ENCODE measurements at places on chromosomes 7 and 10. TPM values are rescaled to one million over a fixed set of nuclear protein-coding genes. Genes with fewer than 3 reads are reported as not detected.

AMZ1 gene
- total RNA-seq: 2.7 TPM

PDE6C gene
- not detected for total RNA-seq

TUBAL3 gene
- not detected for total RNA-seq

EGR2 gene
- 0.33 TPM for total RNA-seq

SEC23IP gene
- total RNA-seq: 19.3 TPM

NDUFB8 gene
- 222 TPM for total RNA-seq

LLCFC1 gene
- not detected for total RNA-seq

NUP42 gene
- 29.8 TPM for total RNA-seq

PTF1A gene
- total RNA-seq: not detected

CPA5 gene
- not detected for total RNA-seq

GNG11 gene
- total RNA-seq: 16.4 TPM

COL13A1 gene
- 2.3 TPM for total RNA-seq

SAMD9L gene
- under 0.01 TPM for total RNA-seq

MPP7 gene
- 2.8 TPM for total RNA-seq

LRRN3 gene
- total RNA-seq: 1.9 TPM

EN2 gene
- not detected for total RNA-seq

MYL10 gene
- total RNA-seq: not detected

ZNF32 gene
- 24.1 TPM for total RNA-seq

PRPS1L1 gene
- not detected for total RNA-seq

PDZD7 gene
- total RNA-seq: 5.5 TPM

ITIH5 gene
- total RNA-seq: 3.8 TPM

EFCAB10 gene
- total RNA-seq: not detected

ASB10 gene
- total RNA-seq: not detected

PAOX gene
- total RNA-seq: 9.0 TPM

FAM24B gene
- total RNA-seq: 2.0 TPM

IPMK gene
- total RNA-seq: 2.6 TPM

LRRC17 gene
- total RNA-seq: 71.7 TPM

SLC35G1 gene
- 5.1 TPM for total RNA-seq

ST8SIA6 gene
- total RNA-seq: 0.49 TPM

TAC1 gene
- total RNA-seq: not detected

KNDC1 gene
- total RNA-seq: 0.16 TPM

NACAD gene
- 9.4 TPM for total RNA-seq

FGFR2 gene
- 0.16 TPM for total RNA-seq

GNAI1 gene
- total RNA-seq: 22.9 TPM

TET1 gene
- 2.5 TPM for total RNA-seq

CPA2 gene
- not detected for total RNA-seq

OR2A42 gene
- total RNA-seq: under 0.01 TPM

ZNF679 gene
- total RNA-seq: not detected

IFIT1 gene
- total RNA-seq: 2.6 TPM

TLX1 gene
- total RNA-seq: not detected

PRRT4 gene
- not detected for total RNA-seq
